Brain pericyte (primary cell): ENCODE measurements at places on chromosomes 16 and 17.

- no peak for DNase-seq
Measured at GRCh38 chr16:47309581-47310312, 151.1 kb downstream of the ITFG1 start.

DNA sequence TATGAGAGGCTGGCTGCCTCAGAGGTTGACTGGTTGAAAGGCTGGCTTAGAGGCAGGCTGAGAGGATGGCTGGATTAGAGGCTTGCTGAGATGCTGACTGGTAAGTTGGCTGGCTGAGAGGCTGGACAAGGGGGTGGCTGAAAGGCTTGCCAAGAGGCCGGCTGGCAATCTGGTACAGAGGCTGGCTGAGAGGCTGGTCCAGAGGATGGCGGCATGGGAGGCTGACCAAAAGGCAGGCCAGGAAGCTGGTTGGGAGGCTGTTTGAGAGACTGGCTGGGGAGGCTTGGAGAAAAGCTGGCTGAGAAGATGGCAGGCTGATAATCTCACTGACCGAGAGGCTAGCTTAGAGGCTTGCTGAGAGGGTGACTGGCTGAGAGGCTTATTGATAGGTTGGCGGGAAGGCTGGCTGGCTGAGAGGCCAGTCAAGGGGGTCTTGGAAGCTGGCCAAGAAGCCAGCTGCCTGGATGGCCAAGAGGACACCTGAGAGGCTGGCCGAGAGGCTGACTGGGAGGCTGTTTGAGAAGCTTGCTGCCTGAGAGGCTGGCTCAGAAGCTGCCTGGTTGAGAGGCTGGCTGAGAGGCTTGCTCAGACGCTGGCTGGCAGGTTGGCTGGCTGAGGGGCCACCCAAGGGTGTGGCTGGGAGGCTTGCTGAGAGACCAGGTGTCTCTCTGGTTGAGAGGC lies 34.2 kb upstream of the ACSM2B start:
- no peak for DNase-seq

GRCh38 chr16:73831220-73831619 lies 465.4 kb upstream of the PSMD7 start:
- DNase-seq, result no peak

DNA sequence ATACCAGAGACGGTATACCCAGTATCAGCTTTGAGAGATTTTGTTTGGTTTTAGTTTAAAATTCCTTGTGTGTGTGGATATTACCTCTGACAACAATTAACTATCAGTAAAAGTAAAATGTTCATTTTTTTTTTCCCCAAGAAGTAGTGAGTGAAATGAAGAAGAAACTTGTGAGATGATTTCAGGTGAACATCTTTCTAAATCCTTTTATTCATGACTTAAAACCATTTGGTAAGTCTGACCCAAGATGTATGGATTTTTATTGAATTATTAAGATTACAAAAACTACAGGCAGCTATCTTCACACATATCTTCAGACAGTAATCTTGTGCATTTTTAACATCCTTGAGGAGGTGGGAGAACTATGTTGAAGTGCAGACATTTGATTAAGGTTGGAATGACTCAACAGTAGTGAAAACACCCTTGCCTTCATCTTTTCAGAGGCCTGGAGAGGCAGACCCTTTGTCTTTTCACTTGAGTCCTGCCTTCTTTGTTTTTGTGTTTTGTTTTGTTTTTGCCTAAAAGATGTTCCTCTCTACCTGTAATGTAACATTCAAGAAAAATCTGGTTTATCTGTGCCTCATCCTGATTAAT lies 240.3 kb upstream of the TBX2 start:
- no peak for DNase-seq

DNA sequence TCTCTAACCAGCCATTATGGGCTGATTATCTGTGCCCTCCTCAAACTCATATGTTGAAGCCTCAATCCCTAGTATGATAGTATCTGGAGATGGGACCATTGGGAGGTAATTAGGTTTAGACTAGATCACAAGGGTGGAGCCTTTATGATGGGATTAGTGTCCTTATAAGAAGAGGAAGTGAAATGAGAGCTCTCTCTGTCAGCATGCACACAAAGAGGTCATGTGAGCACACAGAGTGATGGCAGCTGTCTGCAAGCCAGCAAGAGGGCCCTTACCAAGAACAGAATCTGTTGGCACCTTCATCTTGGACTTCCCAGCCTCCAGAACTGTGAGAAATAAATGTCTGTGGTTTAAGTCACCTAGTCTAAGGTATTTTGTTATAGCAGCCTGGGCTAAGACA lies 101.9 kb downstream of the PCTP start:
- no peak for DNase-seq

DNA sequence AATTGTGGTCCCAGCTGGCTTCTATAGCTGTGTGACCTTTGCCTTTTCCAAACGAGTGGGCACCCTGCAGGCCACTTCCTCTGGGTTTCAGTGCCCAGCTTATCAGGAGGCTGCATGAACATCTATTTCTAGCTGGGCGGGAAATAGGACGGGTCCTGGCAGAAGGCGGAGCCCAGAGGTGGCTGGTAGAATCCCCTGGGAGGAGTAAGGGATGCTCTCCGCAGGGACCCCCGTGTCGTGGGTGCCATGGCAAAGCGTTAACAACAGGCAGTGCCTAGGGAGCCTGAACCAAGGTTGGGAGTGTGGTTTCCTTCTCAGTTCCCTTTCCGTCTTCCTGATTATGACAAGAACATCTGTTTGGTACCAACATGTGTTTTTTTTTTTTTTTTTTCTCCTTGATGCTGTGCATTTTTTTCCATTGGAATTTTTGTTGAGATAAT lies 58.2 kb downstream of the PLCG2 start:
- no peak for DNase-seq

GRCh38 chr16:9297437-9298113 lies 206.1 kb downstream of the HAPSTR1 start:
- DNase-seq, result no peak

GRCh38 chr17:50527949-50528474 lies 4.5 kb upstream of the EPN3 start:
- DNase-seq, result no peak

- DNase-seq, result no peak
Measured at GRCh38 chr16:58459344-58460218, 40.4 kb upstream of the NDRG4 start.

DNA sequence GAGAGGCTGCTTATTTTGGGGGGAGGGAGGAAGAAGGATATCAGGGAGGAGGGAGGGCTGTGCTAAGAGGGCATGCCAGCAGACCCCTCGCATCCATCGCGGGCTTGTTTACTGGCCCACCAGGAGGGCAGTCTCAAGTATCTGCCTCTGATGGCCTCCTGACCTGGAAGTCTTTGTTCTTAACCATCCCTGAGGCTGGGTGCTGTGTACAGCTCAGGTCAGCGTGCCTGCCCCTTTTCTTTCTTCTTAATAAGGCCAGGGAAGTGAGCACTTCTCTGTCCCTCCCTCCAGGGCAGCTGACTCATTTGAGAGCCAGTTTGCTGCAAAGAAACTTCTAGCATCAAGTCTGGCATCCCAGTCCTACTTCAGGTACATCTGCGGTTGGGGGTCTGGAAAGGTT lies 157.0 kb downstream of the CCDC182 start:
- no peak for DNase-seq

DNA sequence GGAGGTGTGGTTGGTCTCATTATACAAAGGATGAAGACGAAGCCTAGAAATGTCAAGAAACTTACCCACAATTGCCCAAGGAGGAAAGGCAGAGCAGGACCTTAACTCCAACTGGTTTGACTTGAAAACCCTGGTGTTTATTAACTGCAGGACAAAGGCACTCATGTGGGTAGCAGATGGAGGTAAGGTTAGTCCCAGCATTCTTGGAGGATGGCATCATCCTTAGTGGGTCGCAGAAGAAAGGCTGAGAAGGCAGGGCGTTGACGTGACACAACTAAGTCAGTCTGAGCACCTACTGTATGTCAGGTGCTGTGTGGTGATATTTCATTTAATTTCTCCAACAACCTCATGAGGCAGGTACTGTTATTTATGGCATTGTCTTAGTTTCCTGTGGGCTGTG lies 101.3 kb downstream of the HAPSTR1 start:
- no peak for DNase-seq

- no peak for DNase-seq
Measured at GRCh38 chr16:50445621-50446555, 77.1 kb upstream of the BRD7 start.

DNA sequence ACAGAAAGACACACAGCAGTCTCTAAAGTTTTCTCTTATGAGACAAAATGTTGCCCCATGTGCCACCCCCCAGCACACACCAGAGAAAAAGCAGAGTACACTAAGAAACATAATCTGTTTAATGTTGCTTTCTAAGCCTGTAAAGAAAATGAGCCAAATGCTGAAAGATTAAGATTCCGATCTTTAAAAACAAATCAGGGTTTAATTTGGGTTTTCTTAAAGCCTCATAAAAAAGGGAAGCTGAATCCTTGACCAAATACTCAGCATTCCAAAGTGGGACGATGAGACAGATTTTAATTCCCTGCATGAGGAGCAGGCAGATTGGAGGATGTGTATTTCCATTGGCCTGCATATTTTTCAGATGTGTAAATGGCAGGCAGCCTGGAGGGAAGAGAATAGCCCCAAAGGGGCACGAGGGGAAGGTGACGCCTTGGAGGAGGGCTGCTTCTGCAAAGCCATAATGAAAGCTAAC lies 118.4 kb downstream of the COPRS start:
- DNase-seq, result no peak
